ENCODE measurements at places on chromosomes 7 and 10. TPM values are rescaled to one million over a fixed set of nuclear protein-coding genes. Genes with fewer than 3 reads are reported as not detected.
A peak's percentile ranks its signal among the peaks of the same experiment; 100 is the strongest.

GRCh38 chr7:12370249-12370648 is 33.4 kb downstream of the VWDE start:
- H3K36me3 ChIP-seq = no peaks in the 10 kb centered on the region
- H3K27me3 ChIP-seq = no peaks in the 10 kb centered on the region
- no peaks in the 10 kb centered on the region for H3K4me1 ChIP-seq
- H3K4me3 ChIP-seq = no peak overlapping the region

- H3K27me3 ChIP-seq = no peaks in the 10 kb centered on the region
- H3K4me1 ChIP-seq = no peaks in the 10 kb centered on the region
- no peak within 1 kb of the TSS for H3K4me3 ChIP-seq
- H3K36me3 ChIP-seq = no peaks in the 10 kb centered on the region
- DNase-seq = no peak
These were observed at the start of gene ABCB1 for GRCh38 chr7:87600130-87601124. Gene ABCB1 (minus strand): TSS chr7:87600884. CDS start chr7:87600184, 700 bp downstream.

DNA sequence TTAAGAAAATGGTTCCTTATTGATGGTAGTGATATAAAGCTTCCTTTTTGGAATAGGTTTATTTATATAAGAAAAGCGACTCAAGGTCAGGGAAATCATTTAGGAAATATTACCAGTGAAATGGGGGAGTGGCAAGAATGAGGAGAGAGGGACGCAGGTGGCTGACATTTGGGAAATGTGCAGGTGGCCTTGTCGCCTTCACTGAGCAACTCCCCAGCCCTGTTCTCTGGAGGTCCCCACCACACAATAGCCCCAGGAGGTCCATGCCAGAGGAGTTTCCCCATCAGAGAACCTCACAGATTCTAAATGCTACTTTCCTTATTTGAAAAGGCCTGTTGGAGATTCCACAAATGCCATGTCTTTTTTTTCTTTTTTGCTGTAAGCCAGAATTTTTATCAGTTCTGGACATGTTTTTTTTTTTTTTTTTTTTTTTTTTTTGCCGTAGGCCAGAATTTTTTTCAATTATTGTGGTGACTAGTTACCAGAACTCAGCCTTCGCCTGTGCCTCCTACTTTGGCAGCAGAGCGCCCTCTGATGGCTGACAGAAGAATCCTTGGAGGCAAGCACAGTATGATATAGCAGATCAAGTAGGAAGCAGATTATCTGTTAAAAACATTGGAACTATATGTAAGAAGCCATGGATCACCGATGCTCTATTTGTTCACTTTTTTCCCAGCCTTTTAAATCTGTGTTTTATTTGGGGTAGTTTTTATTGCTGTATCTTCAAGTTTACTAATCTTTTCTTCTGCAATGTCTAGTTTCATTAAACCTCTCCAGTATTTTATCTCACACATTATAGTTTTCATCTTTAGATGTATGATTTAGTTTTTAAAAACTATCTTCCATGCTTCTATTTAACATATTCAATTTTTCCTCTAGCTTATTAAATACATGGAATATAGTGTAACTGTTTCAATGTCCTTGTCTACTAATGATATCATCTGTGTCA is 18.6 kb downstream of the OPALIN start:
- DNase-seq = peak; percentile 82
- H3K27me3 ChIP-seq = no peaks in the 10 kb centered on the region
- no peak overlapping the region for H3K27ac ChIP-seq
- no peak overlapping the region for H3K4me3 ChIP-seq

- no peak for DNase-seq
- peaks cover 29% of the 10 kb centered on the region for H3K4me1 ChIP-seq
- no peak overlapping the region for H3K4me3 ChIP-seq
These were observed 26.7 kb downstream of the MKLN1 start for GRCh38 chr7:131354390-131354789.

VPS37D gene
- total RNA-seq = not detected

Measured in Karpas-422 (cell line).